ENCODE measurements at places on chromosomes 16 and 17.

- peak; percentile 47 for DNase-seq
These were observed 157.1 kb downstream of the CMIP start for GRCh38 chr16:81601601-81602255.

DNA sequence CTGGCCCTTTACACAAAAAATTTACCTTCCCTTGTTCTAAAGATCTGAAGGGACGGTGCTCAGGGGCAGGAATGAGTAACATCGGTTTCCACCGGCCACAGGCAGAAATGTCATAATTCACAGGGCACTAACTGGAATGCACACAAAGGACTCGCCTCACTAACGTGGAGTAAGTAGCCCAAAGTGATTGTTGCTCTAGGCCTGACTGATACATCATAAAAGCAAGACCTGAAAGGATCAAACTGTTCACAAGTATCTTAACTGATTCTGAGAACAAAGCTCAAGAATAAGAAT, 8.9 kb upstream of the TCF25 start:
- no peak for DNase-seq

DNA sequence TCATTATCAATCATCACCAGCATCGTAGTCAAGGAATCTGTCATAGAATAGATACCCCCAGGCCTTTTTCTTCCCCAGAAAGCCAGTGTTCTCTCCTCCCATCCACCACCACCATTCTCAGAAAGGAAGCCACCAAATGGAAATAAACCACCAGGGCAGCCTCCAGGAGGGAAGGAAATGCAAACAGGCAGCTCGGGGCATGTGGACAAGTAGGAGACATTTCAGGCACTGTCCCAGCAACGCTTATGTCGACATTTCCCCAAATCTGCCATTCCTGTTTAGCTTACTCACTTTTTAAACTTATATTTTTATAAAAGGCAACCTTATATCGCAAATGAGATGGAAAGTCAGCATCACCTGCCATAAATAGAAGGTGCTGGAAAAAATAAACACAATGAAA, 15.8 kb downstream of the EMP2 start:
- DNase-seq, result peak; percentile 17

GRCh38 chr17:19250421-19251173, 13.4 kb downstream of the EPN2 start:
- DNase-seq, result peak; percentile 67

DNA sequence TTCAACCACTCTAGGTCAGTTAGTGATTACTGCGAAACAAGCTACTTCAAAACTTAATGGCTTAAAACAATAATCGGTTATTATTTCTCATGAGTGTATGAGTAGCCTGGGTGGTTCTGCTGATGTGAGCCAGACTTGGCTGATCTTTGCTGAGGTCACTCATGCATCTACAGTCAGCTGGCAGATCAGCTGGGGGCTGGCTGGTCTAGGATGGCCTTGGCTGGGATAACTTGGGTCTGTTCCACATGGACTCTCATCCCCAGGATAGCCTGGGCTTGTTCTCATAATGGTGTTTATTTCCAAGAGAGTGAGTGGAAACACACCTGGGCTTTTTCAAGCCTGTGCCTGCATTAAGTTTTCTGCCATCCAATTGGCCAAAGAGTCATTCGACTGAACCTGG, 13.0 kb downstream of the CCDC182 start:
- DNase-seq, result no peak

DNA sequence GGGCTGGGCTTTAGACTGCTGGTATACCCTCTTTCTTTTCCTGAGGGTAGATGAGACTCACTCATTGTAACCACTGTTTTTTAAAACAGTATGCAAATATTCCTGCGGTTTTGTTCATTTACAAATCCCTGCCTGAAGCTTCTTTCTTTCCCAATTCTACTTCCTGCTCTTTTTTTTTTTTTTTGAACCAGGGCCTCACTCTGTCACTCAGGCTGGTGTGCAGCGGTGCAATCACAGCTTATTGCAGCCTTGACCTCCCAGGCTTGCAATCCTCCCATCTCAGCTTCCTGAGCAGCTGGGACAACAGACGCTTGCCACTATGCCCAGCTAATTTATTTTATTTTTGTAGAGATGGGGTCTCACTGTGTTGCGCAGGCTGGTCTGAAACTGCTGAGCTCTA, 8.0 kb upstream of the SULT1A1 start:
- no peak for DNase-seq

GRCh38 chr17:2041561-2042389, at the start of gene OVCA2:
Gene OVCA2, plus strand, starts transcription at chr17:2042022. Its CDS starts 26 bp downstream, at chr17:2042048.
- DNase-seq, result peak; percentile 91

GRCh38 chr16:61576476-61576875, 459.8 kb downstream of the CDH8 start:
- no peak for DNase-seq

GRCh38 chr16:50498431-50499155, 49.6 kb upstream of the NKD1 start:
- DNase-seq, result no peak

DNA sequence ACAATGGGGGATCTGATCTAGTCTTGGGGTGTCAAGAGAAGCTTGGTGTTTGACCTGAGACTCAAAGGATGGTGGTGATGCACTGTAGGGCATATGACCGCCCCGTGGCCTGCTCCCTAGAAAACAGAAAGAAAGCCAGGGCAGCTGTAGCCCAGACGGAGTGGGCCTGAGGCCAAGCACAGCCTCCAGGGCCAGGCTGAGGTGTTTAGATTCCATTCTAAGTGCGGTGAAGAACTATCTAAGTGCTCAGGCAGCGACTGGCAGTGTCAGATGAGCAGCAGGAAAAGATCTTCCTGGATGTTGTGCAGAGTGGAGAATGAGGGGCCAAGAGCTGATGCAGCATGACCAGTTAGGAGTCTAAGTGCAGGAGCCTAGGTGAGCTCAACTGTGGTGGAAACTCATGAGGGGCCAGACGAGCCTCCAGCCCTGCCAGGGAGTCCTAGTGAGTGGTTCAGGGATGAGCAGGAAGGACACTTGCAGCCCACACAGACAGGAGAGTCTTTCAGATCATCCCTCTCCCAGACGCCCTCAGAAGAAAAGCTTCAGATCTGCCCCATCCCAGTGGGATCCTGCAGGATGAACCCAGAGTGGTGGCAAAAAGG, 314.2 kb upstream of the CCL2 start:
- no peak for DNase-seq

- no peak for DNase-seq
These were observed 585 bp downstream of the MLKL start for GRCh38 chr16:74700116-74700437.

- peak; percentile 100 for DNase-seq
These were observed 22.5 kb downstream of the CCR7 start for GRCh38 chr17:40542558-40543411.

- no peak for DNase-seq
These were observed 62.1 kb downstream of the MYO1D start for GRCh38 chr17:32814836-32815235.

DNA sequence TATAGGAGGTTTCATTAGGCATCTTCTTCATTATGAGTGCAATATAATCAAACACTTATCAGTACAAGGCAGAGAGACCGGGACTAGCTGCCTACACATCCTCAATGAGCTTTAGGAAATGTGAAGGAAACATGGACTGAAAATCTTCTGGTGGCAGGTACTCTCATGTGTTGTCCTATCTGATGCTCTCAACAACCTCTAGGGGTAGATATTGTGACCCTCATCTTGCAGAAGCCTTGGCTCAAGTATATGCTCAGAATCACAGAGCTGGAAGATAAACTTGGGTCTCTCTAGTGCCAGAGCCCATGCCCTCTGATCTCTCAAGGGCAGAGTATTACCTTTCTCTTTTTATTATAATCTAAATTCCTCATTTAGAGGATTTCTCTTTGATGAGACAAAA, 181.6 kb upstream of the C17orf78 start:
- DNase-seq, result no peak

DNA sequence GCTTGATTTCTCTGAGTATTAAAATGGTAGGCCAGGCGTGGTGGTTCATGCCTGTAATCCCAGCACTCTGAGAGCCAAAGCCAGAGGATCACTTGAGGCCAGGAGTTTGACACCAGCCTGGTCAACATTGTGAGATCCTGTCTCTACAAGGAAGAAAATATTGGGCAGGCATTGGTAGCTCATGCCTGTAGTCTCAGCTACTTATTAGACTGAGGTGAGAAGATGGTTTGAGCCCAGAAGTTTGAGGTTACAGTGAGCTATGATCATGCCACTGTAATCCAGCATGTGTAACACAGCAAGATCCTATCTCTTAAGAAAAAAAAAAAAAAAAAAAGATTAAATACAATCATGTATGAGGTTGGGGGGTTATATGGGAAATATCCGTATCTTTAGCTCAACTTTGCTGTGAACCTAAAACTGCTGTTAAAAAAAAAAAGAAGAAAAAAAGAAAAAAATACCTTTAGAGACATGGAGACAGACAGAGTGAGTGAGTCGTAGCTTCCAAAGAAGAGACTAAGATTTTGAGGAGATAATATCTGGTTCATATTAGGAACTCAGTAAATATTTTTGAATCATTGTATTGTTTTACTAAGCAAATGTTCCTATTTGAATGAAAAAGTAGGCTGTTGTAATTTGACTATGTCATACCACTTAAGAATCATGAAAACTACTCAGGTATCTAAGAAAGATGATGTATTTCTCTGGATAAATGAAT, 325.7 kb upstream of the TBX2 start:
- DNase-seq, result no peak

DNA sequence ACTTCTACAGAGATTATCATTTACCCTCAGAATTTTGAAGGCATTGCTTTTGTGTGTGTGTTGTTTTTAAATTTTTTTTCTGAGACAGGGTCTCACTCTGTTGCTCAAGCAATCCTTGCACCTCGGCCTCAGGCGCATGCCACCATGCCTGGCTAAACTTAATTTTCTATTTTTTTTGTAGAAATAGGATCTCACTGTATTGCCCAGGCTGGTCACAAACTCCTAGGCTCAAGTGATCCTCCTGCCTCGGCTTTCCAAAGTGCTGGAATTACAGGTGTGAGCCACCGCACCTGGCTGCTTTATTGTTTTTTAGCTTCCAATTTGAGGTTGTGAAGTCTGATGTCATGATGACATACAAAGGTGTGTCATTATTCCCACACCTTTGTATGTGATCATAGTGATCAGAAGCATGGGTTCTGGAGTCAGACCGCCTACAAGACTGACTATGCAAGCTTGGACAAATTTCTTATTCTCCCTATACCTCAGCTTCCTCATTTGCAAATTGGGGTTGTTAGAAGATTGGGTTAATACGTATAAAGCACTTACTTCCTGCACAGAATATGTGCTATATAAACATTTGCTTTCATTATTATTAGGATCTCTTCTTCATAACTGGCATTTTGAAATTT, 5.8 kb downstream of the SEPHS2 start:
- DNase-seq, result no peak

- DNase-seq, result no peak
These were observed 1.6 kb downstream of the AHSP start for GRCh38 chr16:31529108-31529936.

DNA sequence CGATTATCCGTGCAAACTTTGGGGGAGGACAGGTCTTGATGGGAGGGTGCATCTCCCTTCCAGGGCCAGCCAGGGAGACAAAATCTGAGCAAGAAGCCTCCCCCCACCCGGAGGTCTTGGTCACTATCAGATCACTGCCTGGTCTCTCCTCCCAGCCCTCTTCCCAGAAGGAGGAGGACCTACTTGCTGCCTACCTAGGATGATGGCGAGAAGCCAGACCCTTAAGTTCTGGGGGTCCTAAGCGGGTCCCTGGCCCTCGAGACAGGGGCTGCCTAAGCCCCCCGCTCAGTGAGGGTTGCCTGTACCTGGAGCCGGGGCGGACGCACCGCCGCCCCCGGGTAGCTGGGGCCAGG, 4.6 kb downstream of the TSPOAP1 start:
- DNase-seq, result no peak

GRCh38 chr16:78211020-78211599, 111.7 kb downstream of the WWOX start:
- DNase-seq, result no peak

GRCh38 chr17:13107676-13108235, 89.9 kb upstream of the ELAC2 start:
- DNase-seq, result no peak

DNA sequence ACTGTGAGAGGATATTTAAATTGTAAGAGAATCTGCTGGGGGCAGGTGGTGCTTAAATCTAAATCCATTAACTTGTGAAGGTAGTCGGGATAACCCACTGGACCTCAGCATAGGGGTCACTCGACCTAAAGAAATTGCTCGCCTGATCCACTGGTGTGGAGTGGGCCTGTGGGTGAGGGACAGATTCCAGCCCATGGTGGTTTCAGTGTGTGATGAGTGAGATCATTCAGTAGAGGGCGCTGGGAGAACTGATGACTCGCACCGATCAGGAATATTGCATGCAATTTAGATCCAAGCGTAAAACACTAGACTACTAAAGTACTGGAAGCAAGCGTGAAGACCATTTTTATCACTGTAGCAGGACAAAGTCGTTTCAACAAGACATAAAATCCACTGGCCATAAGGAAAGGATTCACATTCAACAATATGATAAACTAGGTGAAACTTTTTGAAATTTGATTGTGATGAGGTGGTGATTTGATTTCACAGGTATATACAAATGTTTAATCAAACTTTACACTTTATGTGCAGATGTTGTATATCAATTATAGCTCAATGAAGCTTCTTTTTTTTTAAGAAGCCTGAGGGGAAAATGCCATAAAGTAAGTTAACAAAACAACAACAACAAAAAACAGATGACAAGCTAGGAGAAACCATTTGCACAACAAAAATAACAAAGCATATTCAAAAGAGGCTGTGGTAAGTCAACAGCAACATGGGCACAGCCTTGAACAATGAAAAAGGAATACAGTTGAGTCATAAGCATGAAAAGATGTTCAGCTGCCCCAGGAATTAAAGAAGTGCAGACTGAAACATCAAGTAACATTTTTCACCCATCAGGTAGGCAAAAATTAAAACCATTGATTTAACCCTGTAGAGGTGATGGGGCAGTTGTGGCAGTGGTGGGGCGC, 7.5 kb upstream of the TMEM170A start:
- peak; percentile 50 for DNase-seq
